ENCODE measurements at places on chromosomes 3 and 15.

- no peak for DNase-seq
These were observed 191.4 kb upstream of the LRIG1 start for GRCh38 chr3:66692042-66692765.

DNA sequence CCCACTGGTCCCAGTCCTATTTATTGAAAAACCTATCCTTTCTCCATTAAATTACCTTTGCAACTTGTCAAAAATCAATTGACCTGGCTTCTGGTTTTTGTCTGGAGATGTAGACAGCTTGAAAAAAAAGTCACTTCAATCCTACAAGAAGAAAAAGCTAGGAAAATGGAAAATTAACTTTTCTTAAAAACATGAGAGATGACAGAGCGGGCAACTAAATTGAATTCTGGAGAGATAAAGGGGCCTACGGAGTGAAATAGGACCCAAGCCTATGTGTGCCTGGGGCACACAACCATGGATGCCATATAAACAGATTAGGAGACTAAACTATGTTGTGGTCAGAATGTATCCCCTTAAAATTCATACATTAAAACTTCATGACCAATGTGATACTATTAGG lies 363.3 kb upstream of the SLCO3A1 start:
- no peak for DNase-seq

DNA sequence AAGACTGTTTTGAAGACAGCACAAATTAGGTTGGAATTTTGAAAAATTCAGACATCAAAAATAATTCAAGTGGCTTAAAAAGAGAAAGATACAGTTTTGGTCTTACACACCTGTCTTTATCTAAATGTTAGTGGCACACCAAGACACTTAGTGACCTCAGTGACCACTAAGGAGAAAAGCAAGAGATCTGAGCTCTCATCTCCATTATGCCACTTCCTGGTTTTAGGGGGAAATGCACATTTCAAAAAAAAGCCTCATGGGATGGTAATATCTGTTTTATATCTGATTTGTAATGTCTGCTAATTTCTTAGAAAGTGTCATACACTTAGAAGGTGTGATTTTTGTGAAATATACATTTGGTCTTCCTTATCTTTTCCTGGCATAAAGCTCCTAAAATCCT lies 16.4 kb downstream of the IL12A start:
- no peak for DNase-seq

DNA sequence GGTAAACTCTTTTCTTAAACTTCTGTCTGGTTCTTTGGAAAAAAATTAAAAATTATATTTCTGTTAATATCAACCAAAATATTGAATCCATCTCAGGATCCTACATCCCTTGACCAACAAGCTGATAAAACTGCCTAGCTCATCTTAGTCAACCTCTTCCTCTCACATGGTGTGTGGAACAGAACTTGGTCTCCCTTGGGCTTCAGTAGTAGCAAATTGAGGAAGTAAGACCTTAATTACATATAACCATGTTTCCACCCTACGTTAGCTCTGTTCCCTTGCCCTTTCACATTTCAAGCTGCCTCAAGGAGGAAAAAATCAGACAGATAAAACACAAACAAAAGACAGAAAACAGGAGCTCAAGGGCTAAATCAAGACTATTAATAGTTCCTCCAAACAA lies 116.4 kb downstream of the GREM1 start:
- no peak for DNase-seq

DNA sequence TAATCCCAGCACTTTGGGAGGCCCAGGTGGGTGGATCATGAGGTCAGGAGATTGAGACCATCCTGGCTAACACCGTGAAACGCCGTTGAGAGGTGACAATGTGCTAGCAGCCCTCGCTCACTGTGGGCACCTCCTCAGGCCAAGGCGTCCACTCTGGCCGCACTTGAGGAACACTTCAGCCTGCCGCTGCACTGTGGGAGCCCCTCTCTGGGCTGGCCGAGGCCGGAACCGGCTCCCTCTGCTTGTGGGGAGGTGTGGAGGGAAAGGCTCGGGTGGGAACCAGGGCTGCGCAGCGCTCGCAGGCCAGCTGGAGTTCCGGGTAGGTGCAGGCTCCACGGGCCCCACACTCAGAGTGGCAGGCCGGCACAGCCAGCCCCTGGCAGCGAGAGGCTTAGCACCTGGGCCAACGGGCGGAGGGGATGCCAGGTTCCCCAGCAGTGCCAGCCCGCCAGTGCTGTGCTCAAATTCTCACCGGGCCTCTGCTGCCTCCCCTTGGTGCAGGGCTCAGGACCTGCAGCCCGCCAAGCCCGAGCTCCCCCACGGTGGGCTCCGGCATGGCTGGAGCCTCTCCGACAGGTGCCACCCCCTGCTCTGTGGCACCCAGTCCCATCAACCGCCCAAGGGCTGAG lies 253.6 kb downstream of the CNTN4 start:
- no peak for DNase-seq

- DNase-seq: no peak
These were observed 75.8 kb upstream of the MB21D2 start for GRCh38 chr3:192993411-192993810.

- no peak for DNase-seq
These were observed 2.5 kb downstream of the NT5DC2 start for GRCh38 chr3:52530918-52531826.

- peak; percentile 71 for DNase-seq
These were observed 131.2 kb downstream of the IGF1R start for GRCh38 chr15:98779463-98780071.

GRCh38 chr3:31922962-31923361 lies 58.1 kb downstream of the OSBPL10 start:
- no peak for DNase-seq

DNA sequence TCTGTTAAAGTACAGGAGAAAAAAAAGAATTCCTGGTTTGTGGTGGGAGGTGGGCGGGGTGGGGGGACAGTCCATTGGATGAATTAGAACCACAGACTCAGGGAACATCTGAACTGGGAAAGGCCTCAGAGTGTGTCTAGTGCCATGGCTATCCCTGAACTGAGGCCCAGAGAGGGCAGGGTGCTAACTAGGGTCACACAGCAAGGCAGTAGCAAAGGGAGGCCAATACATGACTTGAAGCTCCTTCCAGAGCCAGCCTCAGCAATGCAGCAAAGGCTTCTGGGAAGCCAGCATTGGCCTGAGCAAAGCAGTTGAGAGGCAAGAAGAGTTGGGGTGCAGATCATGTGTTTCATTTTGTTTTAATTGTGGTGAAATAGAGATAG lies 85.4 kb downstream of the SMAD6 start:
- no peak for DNase-seq

GRCh38 chr15:77179541-77179998 lies 108.7 kb upstream of the TSPAN3 start:
- DNase-seq: no peak

GRCh38 chr3:76950590-76950989 lies 89.3 kb upstream of the ROBO2 start:
- DNase-seq: no peak

DNA sequence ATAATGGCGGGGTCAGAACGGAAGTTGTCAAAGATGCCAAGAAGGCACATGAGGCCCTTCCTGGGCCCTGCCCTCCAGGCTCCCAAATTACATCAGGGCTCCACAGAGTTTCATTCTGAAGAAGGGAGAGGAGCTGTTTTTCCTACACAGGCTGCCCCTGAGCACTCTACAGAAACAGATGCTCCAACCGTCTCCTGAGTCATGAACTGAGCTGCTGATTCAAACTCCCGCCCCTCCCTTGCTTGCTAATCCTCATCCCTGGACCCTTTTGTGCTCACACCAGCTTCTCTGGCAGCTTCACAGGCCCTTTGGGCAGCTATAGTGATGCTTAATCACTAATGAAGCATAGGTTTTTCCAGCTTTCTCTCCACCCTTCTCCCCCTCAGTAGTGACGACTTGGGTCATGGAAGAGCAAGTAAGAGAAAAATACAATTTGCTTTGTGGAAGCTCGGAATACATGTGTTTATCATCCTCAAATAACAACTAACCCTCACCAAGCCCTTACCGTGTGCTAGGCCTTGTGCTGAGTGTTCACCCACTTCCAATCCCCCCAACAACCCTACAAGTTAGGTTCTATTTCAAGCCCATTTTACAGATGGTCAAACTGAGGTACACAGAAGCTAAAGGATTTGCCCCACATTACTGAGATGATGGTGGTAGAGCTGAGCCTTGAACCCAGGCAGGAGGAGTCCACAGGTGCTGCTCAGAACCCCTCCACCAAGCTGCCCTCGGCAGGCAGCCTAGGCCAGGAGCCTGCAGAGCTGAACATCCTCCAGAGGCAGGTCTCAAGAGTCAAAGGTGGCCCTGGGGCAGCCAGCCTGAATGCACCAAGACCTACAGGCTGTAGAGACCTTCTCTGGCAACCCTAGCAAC lies 21.9 kb downstream of the MEGF11 start:
- peak; percentile 4 for DNase-seq

DNA sequence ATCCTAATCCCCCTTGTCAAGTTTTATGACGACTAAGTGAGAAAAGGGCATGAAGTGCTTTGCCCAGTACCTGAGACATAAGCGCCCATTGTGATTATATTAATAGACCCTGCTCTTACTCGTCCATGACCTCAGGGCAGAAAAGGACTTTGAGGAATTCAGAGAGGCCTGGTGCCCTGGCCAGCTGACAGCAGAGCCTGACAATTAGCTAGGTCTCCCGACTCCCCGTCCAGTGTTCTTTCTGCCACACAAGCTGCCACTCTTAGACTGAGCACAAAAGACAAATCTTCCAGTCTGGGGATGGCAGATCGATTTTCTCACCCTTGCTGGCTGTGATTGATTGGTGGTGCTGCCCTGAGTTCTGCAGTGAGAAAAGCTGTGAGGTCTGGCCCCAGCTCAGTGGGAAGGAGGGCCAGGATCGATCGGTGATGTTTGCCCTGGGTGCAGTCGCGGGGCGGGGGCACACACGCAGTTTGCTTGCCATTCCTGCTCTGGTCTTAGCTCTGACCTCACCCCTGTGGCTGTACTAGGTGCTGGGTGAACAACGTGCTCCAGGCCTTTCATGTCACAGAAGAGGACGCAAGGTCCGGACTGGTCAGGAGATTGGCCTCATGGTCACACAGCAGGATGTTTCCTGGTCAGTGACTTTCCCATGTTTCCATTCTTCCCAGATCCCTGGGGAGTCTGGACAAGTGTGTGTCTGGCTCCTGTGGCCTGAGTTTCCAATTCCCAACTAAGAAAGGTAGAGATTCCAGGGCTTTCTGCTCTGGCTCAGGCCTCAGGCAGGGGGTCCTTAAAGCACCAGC lies 67.4 kb upstream of the TLE3 start:
- DNase-seq: no peak

GRCh38 chr3:147008886-147009285 lies 397.5 kb downstream of the ZIC4 start:
- peak; percentile 14 for DNase-seq

DNA sequence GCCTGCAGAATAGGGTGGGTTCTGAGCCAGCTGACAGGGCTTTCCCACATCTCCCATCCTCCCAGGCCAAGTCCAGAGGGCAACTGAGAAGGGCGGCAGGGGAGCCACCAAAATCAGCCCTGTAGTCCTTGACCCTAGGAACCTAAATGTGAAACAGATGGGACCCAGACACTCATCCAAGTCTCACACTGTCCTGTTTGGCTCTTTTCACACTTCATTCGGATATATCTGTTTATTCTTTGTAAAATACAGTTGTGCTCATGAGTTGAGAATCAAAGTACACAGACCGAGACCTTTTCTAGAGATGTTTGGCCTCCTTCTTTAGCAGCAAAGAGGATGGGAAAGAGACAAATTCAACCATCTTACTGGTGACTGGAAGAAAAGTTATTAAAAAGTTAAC lies 348.4 kb downstream of the MECOM start:
- no peak for DNase-seq

DNA sequence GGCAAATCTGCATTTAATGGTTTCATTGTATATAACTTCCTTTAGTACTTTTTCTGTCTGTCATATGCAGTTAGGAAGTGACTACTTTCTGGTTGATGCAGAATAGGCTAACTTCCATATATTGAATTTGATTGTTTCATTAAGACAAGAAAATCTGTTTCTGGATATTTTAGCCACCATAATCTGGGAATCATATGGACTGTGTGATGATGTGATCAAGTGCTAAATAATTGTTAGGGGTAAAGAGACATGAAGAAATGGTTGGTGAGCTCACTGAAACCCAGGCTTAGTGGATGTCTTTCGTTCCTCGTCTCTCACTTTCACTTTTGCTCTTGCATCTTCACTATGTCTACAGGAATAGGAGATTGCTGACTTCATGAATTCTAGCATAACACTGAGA lies 3.5 kb upstream of the MNS1 start:
- DNase-seq: peak; percentile 12

DNA sequence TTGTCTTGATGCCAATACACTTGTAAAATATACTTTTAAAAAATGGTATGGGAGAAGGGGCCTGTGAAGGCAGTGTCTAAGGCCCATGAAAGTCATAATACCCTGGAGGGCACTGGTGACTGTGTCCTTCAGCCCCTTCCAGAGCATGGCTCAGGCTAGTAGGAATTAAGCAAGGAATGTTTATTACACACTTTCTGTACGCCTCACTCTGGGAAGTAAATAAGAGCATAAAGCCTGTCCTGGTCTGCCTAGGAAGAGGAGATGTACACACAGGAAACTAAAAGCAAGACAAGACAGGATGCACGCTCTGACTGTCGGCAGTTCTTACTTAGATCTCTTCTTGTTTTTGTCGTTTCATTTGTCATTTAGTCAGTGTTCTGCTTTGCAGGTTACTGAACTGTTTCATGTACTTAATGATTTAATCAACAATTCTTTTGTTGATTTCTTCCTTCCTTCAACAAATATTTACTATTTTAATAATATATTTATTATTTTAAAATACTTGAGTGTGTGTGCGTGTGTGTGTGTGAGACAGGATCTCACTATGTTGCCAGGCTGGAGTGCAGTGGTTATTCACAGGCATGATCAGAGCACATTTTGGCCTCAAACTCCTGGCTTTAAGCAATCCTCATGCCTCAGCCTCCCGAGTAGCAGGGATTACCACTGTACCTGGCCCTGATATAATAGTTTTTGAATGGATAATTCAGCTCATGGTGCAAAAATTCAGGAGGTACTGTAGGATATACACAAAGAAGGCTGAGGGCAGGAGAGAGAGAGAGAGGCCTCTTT lies 9.0 kb upstream of the SMAD6 start:
- no peak for DNase-seq

DNA sequence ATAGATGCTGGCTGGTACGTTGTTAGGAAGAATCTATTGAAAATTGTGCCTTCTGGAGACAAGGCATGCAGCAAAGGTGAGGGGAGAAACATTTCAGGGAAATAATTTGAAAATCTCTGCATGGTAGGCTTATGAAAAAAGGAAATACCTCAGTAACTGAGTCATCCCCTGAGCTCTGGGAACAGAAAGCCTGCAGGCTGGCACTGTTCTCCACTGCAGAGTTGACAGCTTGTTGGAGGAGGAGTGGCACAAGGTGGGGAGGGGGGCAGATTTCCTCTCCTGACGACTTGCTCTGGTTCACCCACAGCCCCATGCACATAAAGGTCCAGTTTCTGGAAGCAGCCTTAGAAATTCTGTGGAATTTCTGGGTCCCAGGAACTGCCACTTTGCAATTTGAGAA lies 179.4 kb downstream of the ABHD5 start:
- peak; percentile 83 for DNase-seq

- DNase-seq: peak; percentile 97
These were observed 15.2 kb upstream of the ACTC1 start for GRCh38 chr15:34810443-34811129.
